ENCODE measurements at places on chromosomes 13 and 19.

DNA sequence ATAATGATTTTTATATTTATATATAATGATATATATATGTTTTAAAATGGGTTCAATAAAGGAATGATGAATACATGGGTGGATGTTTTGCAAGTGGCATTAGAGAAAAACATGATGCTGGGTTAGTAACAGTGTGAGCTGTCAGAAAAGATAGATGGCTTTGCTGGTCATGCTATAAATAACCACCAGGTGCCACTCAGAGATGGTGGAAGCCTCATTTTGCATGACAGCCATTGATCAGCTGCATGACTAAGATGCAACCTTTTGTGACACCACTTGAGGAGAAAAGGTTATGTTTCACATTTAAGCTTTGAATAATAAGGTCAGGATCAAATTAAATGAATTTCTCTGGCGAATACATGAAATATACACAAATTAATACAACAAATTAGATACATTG, 737.7 kb downstream of the PCDH9 start:
- DNase-seq: no peak

DNA sequence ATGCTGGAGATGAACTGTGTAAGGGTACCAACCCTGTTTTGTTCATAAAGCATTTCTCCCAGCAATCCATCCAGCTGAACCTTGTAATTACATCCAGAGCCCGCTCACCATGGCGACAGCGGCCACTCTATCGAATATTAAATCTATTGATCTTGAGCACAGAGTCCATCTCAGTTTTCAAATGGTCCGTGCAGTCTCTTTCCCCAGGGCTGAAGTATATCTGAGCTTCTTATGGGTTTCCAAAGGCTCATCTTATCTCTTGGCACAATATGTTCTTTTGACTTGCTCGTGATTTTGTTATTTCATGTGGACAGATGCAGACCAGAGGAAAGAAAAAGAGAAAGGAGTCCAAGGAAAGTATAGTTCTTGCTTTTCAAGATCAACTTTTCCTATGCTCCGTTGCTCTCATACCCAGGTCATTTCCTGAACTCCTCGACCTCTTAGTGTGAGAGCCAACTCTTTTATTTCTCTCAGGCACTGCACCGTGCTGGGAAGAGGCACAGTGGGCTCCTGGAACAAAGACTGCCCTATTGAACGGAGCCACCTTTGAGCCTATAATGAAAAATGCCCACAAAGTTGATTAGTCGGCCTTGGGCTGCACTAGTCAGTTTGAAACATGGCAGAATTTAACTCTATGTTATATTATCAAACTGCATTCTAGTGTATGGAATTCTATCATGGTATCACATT, 66.7 kb downstream of the RFC3 start:
- DNase-seq: no peak

DNA sequence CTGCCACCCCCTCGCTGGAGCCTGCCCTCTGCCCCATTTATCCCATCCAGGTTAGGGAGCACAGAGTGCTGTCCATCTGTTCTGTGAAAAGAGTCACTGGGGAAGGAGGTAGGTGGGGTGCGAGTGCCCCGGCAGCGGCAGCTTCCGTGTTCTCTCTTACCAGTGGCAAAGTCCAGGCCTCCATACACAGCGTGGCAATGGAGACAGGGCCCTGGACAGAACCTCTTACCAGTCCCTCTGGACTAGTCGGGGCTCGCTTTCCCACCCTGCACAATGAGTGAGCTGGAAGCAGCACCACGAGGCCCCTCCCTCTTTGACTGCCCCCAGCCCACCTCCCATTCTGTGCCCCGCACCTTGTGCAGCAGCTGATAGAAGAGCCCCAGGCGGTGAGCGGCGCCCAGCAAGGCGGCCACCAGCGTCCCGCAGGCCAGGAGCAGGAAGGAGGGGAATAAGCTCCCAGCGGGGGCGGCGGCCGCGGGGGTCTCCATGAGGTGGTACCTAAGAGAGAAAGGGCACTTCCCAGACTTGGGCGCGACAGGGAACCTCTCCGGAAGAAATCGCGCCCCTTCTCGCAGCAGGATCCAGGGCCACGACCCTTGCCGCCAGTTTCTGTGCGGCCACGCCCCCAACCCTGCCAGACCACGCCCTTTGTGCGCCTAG, 17.5 kb downstream of the SYDE1 start:
- DNase-seq: peak; percentile 76

GRCh38 chr13:22198001-22198400, 527.1 kb downstream of the FGF9 start:
- peak; percentile 23 for DNase-seq

DNA sequence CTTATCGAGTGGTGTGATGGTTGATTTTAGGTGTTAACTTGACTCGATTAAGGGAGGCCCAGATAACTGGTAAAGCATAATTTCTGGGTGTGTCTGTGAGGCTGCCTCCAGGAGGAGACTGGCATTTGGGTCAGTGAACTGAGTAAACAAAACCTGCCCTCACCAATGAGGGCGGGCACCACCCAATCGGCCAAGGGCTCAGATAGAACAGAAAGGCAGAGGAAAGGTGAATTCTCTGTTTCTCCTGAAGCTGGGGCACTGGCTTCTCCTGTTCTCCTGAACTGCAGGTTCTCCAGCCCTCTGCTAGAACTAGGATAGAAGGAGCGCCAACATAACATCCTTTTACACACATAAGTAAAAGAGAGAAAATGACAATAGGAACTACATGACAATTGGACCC, 35.1 kb downstream of the ESD start:
- peak; percentile 43 for DNase-seq

DNA sequence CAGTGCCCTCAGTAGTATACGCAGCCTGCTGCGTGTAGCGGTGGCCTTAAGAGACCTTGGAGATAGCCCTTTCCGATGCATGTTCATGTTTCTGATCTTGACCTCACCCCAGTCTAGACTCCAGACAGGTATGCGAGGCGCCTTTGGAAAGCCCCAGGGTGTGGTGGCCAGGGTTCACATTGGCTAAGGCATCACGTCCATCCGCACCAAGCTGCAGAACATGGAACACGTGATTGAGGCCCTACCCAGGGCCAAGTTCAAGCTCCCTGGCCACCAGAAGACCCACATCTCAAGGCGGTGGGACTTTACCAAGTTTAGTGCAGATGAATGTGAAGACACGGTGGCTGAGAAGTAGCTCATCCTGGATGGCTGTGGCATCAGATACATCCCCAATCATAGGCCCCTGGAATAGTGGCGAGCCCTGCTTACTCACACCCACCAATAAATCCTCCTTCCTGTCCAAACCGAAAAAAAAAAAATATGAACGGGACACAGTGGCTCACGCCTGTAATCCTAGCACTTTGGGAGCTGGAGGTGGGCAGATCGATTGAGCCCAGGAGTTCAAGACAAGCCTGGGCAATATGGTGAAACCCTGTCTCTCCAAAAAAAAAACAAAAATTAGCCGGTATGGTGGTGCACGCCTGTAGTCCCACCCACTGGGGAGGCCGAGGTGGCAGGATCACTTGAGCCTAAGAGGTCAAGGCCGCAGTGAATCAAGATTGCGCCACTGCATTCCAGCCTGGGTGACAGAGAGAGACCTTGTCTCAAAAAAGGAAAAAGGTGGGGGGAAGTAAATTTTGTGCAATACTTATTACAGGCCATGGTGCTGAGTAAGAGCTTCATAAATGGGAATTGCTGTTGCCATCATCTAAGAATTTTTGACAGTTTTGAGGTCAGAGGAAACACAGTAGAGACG, 12.4 kb upstream of the CBLC start:
- DNase-seq: peak; percentile 84

- DNase-seq: no peak
Observed at GRCh38 chr19:39377373-39378362, 13.2 kb downstream of the PAF1 start.

GRCh38 chr13:74162135-74162534, 27.9 kb upstream of the KLF12 start:
- no peak for DNase-seq

GRCh38 chr19:30719189-30719998, 347.2 kb downstream of the ZNF536 start:
- DNase-seq: peak; percentile 60

- peak; percentile 33 for DNase-seq
Observed at GRCh38 chr13:39144941-39145533, 106.8 kb downstream of the NHLRC3 start.

DNA sequence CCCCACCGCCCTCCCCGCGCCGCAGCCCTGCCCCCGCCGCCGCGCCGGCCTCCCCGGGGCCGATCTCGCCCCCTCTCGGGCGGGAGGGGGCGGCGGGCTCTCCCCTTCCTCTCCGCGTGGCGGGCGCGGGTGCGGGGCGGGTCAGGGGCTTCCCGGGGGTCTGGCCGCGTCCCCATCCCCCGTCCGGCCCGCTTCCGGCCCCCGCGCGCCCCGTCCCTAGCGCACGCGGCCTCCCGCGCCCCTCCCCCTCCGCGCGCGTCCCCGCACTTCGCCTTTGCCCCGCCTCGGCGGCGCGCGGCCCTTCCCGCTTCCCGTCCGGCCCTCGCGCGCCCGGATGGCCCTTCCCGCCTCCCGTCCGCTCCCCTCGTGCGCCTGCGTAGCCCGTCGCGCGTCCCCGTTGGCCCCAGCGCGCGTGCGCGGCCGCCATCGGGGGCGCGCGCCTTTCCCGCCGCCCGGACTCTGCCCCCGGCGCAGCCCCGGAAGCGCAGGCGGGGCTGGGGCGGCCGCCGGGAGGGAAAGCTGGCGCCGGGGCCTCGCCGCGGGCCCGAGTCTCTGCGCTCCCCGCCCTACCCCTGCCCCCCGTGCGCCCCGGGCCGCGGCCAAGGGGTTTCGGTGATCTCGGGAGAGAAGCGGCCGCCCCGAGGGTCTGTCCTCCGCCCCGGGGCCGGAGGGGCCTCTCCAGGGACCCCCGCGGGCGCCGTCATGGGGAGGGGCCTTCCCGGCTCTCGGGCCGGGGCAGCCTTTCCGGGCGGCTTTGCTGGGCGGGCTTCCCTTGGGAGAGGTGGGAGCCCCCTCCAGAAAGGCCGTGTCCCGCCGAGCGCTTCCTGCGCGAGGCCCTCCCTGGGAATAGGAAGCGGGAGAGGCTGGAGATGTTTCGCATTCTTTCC, 519 bp downstream of the PTBP1 start:
- peak; percentile 93 for DNase-seq

- peak; percentile 69 for DNase-seq
Observed at GRCh38 chr19:31071136-31071855, 277.9 kb downstream of the TSHZ3 start.

DNA sequence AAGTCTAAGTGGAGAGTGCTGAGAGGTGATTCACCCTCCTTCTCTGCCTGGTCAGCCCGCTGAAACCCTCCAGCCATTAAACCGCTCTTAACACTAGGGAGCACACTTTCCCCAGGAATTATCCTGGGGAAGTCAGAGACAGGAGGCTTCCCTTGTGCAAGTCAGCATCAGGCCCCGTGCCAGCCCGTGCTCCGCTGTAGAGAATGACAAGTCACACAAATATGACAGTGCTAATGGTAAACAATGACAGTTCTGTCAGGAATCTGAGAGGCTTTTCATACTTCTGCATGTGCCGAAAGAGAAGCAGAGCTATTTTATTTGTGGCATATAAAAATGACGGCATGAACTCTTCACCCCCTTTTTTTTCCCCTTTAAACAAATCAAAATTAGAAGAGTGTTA, 816.9 kb upstream of the SLC10A2 start:
- peak; percentile 50 for DNase-seq

GRCh38 chr13:25192489-25192888, 20.4 kb upstream of the AMER2 start:
- DNase-seq: no peak

All from transverse colon (tissue), 4 donors.